CD4-positive, alpha-beta T cell treated with Interleukin-21 for 1 hour (primary cell): ENCODE measurements at places on chromosomes 1 and 21.

DNA sequence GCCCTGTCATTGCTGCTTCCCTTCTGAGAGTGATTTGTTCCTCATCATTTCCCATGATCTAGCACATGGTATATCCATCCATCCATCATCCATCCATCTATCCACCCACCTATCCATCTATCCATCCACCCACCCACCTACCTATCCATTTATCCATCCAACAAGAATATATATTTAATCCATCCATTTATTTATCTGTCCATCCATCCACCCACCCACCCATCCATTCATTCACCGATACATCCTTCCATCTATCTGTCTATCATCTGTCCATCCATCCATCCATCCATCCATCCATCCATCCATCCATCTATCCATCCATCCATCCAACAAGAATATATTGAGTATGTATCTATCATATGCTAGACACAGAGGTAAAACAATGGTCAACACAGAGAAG is 100.0 kb upstream of the ACTL8 start:
- no peak for DNase-seq

- DNase-seq = no peak
Observed at GRCh38 chr21:39105341-39105765, 77.9 kb downstream of the PSMG1 start.

- no peak for DNase-seq
Observed at GRCh38 chr1:12436817-12437599, 181.0 kb downstream of the DHRS3 start.

DNA sequence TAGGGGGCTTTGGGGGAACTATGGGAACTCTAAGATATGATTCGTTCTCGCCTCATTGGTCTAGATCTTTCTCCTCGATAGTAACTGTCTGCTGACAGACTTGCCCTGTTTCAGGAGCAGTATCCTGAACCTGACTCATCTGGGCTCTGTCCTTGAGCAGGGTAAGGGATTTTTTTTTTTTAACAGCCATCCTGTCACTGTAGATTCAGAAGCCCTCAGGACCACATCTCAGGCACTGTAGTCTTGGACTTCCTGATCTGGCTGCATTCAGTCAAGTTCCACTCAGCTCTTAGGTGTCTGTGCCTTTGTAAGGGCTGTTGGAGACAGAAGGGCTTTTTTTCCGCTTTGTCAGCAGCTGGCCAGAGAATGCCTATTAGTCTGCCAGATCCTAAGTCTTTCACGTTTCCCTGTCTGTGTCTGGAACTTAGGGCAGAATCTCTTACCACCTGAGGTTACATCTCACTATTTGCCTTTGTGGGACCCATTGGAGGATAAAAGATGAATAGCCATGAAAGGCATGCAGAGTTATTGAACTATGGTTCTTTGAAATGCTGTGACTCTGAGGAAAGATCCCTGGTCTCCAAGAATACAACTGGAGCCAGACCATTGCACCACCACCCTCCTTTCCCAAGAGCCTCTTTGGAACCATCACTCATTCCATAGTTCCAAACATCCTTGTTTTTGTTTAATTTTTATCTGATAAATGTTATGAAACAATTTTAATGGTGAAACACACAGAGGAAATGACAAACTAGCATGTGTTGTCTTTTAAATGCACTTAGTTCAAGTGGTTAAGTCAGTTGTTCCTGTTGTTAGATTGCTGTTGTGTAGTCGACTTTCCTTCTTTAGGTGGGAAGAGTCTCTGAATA is 49.7 kb upstream of the MACF1 start:
- DNase-seq = no peak

DNA sequence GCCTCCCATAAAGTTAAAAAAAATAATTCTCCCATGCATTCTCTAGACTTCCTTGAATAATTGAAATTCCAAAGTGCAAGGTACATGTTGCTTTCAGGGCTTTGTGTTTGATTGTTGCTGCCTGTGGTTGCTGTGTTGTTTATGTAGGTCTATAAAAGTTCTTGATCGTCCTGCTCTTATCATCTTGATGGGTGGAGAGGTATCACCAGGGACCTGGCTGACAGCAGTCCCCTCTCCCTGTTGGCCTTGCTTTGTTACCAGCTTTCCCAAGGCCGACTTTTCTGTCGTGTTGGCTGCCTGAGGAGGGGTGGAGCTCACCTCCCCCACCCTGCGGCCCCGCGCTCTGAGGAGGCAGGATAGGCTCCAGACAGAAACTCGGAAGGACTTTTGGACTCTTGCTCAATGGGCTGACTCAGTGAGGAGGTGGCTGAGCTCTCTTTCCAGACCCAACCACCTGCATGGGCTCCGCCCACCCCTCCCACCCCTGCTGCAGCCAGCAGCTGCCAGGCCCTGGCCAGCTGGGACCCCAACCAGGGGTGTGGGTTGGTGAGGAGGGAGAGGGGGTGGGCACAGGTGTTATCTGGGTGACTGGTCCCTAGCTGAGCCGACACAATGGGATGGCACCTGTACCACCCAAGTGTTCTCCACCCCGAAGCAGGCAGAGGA is 2.0 kb downstream of the INAVA start:
- DNase-seq = no peak

- DNase-seq = no peak
Observed at GRCh38 chr1:156497078-156497742, 3.4 kb downstream of the MEF2D start.

- DNase-seq = no peak
Observed at GRCh38 chr1:220441211-220441610, 86.7 kb upstream of the MARK1 start.

GRCh38 chr1:67889953-67890567 is 56.8 kb upstream of the GNG12 start:
- DNase-seq = no peak

DNA sequence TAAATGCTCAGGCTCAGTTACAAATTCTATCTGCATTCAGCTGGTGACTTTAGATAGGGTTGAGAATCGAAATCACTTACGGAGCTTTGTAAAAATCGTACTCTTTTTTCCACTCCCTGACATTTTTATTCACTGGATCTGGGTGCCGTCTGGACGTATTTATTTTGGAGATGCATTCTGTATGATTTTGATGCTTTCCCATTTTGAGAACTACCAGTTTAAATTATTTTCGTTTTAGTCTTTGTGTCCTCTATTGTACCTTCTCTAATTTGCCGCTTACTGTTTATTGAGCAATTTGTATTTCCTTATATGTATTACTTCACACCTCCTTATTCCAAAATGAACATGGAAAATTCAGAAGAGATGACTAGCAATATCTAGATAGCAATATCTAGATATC is 96.2 kb downstream of the FASLG start:
- DNase-seq = no peak

- no peak for DNase-seq
Observed at GRCh38 chr1:99365141-99365540, 100.8 kb downstream of the PLPPR4 start.

GRCh38 chr1:32998064-32998463 is 33.5 kb upstream of the RNF19B start:
- DNase-seq = no peak

DNA sequence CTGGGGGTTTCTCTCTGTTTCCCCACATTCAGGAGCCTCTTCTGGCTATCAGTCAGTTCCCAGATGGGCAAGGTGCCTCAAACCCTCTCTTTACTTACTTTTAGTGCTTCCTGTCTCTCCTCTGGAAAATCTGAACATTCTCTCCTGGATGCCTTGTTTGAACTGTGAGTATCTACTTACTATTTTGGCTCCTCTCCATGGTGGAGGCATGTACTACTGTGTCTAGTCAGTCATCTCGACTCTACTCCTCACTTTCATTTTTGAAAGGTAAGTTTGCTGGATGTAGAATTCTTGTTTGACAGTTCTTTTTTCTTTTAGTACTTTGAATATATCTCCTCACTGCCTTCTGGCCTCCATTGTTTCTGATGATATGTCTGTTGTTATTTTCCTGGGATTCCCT is 70.9 kb upstream of the FAM78B start:
- DNase-seq = no peak

DNA sequence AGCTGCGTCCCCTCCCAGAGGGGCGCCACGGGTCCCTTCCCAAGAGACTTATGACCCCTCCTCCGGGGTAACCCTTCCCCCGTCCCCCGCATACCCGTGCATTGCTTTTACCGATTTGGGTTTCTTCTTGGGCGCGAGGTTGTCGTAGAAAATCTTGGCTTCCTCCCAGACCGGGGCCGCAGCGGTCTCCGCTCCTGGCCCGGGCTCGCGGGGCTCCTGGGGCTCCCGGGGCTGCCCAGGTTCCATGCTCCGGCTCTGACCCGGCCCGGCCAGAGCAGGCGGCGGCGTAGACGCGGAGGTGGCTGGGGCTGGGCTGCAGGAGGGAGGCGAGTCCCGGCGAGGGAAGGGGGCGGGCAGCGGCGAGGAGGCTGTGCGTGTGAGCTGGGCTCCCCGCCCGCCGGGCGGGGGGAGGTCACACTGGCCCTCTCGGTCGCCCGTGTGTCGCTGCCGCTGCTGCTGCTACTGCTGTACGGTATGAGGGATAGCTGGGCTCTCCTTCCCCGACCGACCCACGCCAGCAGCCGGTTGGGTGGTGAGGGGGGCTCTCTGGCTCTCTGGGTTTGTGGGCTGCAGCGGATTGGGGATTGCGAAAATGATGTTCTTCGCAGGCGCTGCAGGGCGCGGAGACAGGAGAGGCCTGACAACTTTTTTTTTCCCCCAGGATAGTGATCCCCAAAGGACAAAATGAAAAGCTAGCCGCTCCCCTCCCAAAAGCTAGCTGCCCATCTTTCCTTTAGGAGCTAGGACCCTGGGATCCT is at the start of gene NT5C1A:
Gene NT5C1A, minus strand, starts transcription at position 315 of the 758 bp plus-strand sequence. Its CDS starts 69 bp downstream, at position 246.
- DNase-seq = no peak

DNA sequence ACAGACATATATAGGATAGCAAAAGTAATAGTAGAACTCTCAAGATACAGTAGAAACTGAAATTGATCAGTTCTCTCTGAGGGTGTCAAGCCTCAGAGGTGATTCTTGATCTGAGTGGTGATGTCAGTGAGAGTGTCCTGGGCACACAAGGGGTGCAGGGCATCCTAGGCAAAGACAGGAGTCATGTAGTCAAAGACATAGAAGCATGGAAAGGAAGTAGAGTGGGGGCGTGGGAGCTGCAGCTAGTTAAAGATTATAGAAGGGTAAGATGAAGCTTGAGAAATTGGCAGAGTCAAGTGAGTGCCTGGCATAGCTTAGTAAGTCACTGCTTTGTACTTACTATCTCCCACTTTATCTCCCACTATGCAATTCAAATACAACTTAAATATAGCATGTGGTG is 22.8 kb downstream of the CDC7 start:
- DNase-seq = no peak

DNA sequence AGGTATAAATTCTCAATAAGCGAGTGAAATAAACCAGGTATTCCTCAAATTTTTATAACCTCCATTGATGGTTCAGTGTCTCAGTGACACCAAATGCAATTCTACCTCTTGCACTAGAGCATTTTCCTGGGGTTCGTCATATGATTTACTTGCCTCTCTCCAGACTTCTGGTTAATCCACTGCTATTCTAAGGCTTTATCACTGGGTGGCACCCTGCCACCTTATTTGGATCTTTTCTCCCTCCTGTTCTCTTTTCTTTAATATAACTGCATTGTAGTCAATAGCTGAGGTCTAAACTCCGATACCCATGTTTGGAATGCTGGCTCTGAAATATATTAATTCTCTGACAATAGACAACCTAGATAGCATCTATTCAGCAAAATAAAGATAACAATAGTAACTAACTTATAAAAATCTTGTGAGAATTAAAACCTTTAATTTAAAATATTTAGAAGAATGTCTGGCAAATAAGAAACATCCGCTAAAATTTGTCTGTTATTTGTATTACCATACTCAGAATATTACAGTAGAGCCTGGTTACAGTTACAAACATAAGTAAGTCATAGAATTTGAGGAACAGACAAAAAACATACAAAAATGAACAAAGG is 436.4 kb downstream of the PLA2G4A start:
- no peak for DNase-seq

DNA sequence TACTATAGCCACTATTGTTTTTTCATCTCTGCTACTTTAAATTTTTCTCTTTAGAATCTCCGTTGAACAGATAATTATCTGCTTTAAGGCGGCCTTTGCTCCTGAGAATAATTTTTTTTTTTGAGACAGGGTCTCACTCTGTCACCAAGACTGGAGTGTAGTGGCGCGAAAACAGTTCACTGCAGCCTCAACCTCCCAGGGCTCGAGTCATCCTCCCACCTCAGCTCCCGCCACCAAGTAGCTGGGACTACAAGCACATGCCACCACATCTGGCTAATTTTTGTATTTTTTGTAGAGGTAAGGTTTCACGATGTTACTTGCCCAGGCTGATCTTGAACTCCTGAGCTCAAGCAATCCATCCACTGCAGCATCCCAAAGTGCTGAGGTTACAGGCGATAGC is 28.6 kb downstream of the TRIT1 start:
- no peak for DNase-seq

GRCh38 chr21:43754948-43755781 is 20.9 kb downstream of the CSTB start:
- DNase-seq = no peak

- no peak for DNase-seq
Observed at GRCh38 chr1:199590708-199591107, 436.8 kb upstream of the NR5A2 start.

- DNase-seq = no peak
Observed at GRCh38 chr1:37143800-37144199, 109.5 kb upstream of the GRIK3 start.

GRCh38 chr1:11784993-11785769 is 20.6 kb downstream of the MTHFR start:
- DNase-seq = peak; percentile 38

- no peak for DNase-seq
Observed at GRCh38 chr1:43699281-43699680, 8.1 kb upstream of the ST3GAL3 start.

DNA sequence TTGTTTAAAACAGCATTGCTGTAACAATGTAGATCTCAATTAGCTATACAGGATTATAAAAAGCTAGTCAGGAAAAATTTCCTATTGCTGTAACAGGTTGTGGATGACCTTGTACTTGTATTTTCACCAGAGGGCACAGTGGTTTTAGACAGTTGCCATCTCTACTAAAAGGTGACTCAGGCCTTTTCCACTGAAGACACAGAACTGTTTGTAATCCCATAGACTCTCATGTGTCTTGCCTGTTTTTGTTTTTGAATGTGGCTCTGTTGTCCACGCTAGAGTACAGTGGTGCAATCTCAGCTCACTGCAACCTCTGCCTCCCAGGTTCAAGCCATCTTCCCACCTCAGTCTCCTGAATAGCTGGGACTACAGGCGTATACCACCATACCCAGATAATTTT is 5.9 kb downstream of the MTFR1L start:
- no peak for DNase-seq

- no peak for DNase-seq
Observed at GRCh38 chr1:236282425-236282716, 613 bp upstream of the ERO1B start.

- no peak for DNase-seq
Observed at GRCh38 chr1:119924948-119925898, 28.9 kb upstream of the ADAM30 start.

- DNase-seq = peak; percentile 69
Observed at GRCh38 chr1:31705080-31705866, 1.5 kb upstream of the COL16A1 start.
